DMS 273 treated with DMSO at 0.1 percent for 48 hours (cell line): ENCODE measurements at places on chromosomes 2 and 18.

DNA sequence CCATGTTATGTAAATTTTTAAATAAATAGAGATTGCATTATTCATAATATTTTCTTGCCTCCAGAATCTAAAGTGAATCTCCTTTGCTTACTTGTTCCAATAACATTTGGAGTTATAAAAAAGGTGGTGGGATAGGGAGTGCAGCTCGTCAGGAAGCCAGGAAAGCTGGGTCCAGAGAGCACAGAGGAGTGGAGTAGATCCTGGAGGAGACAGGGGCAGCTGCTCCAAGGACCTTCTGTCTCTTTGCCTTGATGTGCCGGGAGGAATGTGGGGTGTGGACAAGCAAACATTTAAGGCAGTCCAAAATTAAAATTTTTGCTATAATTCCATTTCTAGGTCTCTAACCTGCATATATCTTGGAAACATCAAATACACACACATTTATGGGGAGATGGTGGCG is 29.3 kb downstream of the HAUS1 start:
- no peak for DNase-seq

GRCh38 chr2:19819097-19820065 is 82.4 kb downstream of the TTC32 start:
- DNase-seq: no peak

GRCh38 chr2:118119158-118119727 is 31.0 kb downstream of the INSIG2 start:
- no peak for DNase-seq

DNA sequence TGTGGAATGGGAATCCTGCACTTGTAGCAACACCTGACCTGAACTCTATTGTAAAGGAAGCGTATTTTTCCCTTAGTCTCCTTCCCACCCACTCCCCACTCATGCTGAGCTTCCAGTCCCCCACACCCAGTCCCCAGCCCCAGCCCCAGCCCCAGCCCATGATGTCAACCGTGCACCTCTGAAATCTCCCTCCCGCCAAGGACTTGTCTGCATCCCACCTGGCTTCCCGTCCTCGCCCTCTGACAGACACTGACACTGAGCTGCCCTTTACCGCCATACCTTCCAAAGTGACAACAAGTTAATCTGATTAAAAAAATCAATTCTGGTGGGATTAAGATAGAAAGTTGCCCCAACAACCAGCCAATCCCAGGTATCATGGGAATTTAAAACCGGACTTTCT is 213.6 kb upstream of the CELF4 start:
- DNase-seq: no peak

DNA sequence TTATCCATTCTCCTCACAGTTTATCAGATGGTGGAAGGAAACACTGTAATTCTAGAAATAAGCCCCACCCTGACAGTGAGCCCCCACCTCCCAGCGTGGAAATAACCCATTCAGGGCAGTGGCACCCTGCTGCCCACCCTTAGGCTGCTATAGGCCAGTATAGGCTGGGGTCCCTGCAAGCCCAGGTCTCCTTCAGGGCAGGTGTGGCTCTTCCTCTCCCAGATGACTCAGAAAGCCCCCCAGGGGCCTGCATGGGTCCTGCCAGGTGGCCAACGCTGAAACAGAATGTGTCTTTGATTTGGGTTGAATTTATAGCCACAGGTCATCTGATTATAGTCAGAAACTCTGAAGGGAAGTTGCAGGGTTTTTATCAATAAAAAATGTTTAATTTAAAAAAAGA is 136.4 kb downstream of the SH3RF3 start:
- no peak for DNase-seq

DNA sequence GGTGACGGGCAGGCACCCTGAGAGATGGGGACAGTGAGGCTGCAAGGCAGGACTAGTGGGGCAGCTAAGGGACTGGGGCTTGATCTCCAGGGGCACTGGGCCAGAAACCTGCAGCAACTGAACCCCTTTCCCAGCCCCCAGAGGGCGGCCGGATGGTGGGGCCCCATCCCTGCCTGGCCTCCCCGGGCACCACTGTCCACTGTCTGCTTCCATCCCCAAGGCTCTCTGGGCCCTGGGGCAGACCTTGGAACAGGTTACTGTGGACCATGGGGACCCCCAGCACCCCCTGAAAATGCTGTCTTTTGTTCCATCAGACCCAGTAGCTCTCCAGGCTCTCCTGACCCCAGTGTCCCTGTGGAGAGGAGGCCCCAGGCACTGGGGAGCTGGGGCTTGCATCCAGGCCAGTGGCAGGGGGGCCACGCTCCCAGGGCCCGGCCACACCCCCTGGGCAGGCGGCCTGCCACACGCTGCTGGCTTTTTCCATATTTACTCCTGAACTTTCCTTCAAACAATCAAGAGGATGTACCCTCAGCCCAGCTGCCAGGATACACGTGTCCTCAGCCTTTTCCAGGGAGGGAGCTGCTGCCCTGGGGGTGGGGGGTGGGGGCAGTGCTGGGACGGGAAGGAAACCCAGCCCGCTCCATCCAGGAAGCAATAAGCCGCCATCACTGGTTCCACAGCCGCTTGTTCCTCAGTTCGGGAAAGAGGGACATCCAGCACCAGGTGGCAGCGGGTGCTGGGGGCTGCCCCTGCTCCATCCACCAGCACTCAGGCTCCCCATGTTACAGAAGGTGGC is 102.3 kb upstream of the ODC1 start:
- DNase-seq: no peak

- DNase-seq: no peak
These were observed 20.9 kb upstream of the AGFG1 start for GRCh38 chr2:227450926-227451654.

DNA sequence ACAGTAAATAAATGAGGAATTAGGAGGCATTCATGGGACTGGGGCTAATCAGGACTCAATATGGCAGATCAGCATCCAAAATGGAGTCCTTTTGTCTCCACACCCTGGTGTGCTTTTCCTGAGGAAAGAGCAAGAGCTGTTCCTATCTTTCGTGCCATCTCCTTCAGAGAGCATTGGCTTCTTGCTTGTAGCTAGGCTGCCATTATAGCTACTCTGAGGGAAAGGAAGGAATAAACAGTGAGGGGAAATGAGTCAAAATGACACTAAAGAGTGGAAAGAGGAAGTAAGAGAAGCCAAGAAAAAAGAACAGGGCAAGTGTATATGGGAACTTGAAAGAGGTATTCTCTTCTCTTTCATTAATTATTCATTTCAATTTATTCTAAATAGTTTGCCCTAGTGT is 8.4 kb upstream of the NMI start:
- DNase-seq: no peak

DNA sequence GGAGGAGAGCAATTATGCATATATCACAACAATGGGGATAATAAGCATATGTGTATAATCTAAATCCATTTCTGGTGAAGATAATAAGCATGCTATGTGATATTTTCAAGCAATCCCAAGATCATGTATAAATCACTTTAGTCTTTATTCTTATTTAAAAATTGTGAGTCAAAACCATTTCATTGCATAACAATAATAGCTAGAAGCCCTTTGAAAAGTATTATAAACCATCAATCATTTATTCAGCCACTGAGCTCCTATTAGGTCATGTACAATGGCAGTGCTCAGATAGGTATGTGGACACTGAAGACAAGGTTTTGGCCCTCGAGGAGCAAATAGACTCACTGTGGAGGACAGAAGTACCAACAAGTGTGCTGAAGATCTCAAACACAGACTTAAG is 113.1 kb downstream of the CDCA7 start:
- no peak for DNase-seq

DNA sequence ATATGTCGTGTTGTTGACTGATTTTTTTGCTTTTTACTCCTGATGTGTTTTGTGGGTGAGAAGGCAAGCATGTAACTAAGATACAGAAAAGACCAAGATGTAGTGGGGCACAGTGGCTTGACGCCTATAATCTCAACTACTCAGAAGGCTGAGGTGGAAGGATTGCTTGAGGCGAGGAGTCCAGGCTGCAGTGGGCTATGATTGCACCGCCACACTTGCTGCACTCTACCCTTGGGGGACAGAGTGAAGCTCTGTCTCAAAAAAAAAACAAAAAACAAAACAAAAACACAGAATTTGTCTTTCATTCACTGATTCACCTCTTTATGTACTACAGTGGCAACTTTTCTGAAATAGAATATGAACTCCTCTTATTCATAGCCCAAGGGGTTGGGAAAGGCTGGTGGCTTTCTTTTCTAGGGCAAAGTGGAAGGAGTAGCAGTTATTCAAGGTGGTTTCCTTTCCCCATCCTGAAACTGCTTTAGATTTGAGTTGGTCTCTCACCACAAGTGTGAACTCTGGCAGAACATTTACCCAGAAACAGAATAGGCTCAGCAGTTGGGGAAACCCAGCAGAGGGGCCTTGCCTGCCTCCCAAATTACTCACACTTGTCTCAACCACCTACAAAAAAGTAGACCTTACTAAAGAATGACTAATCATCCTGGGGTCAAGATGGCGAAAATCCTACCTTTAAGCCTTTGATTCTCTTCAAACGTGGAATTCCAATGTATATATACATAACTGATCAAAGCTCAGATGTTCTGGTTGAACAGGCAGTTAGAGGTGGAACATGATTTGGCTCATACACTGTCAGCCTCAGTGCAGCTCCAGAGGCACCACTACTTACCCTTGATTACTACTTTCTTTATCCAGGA is 6.5 kb downstream of the TANK start:
- DNase-seq: no peak

DNA sequence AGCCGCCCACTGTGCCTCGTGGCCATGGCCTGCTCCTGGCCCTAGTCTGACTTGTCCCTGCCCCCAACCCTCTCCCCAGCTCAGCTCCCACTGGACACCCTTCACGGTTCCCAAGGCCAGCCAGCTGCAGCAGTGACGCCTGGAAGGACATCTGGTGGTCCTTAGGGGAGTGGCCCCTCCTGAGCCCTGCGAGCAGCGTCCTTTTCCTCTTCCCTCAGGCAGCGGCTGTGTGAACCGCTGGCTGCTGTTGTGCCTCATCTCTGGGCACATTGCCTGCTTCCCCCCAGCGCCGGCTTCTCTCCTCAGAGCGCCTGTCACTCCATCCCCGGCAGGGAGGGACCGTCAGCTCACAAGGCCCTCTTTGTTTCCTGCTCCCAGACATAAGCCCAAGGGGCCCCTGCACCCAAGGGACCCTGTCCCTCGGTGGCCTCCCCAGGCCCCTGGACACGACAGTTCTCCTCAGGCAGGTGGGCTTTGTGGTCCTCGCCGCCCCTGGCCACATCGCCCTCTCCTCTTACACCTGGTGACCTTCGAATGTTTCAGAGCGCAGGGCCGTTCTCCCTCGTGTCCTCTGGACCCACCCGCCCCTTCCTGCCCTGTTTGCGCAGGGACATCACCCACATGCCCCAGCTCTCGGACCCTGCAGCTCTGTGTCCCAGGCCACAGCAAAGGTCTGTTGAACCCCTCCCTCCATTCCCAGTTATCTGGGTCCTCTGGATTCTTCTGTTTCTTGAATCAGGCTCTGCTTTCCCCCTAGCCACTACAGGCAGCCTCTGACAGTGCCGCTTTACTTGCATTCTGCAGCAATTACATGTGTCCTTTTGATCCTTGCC is 35.8 kb downstream of the ANO7 start:
- no peak for DNase-seq

GRCh38 chr18:22844190-22844589 is 88.9 kb upstream of the RBBP8 start:
- no peak for DNase-seq

GRCh38 chr2:127932199-127932876 is 46.6 kb upstream of the AMMECR1L start:
- no peak for DNase-seq

GRCh38 chr2:104701411-104701911 is 152.5 kb upstream of the POU3F3 start:
- no peak for DNase-seq

DNA sequence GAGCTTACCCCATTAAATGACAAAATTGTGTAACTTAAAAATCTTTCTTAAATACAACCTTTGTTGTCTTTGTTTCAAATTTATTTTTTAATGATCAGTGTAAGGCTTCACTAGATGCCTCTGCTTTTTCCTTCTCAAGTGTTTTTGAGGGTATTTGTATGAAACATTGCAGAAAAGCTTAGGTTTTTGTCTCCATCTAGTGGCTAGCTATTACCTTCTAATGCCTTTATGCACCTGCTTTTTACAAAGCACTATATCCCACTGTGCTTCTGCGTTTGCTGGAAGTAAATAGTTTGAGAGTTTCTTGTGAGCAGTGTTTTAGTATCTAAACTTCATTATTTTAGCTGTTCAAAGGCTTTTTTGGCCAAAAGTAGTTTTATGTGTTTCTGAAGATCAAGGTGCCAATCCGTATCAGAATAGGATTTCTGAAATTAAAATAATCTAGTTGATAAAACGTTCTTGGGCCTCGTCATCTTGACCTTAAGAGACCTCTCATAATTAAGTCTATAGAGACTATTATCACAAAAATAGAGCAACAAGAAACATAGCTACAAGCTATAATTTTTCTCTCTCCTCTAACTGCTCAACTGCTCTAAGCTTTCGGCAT is 47.0 kb downstream of the IWS1 start:
- DNase-seq: no peak

GRCh38 chr2:3148716-3149115 is 228.9 kb downstream of the EIPR1 start:
- DNase-seq: no peak

GRCh38 chr2:219954331-219954730 is 326.9 kb downstream of the SLC4A3 start:
- no peak for DNase-seq

- no peak for DNase-seq
These were observed 80.3 kb downstream of the XRCC5 start for GRCh38 chr2:216189410-216189809.

GRCh38 chr18:12770469-12771219 is 67.8 kb downstream of the PSMG2 start:
- no peak for DNase-seq

DNA sequence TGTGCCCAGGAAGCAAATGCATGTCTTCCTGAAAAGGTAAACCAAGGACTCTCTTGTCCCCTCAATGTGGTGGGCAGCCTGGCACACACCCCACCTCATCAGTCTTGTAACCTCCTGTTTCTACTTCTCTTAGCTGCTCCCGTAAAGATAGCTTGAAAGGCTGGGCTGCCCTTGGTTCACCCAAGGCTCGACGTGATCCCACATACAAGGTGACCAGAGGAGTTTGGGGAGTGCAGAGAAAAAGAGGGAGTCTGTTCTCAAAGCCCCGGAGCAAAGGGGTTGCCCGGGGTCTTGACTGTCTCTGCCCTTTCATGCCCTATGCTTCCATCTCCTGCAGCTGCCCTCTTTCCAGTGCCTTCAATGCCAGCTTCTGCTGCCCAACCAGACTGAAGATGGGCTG is 18.3 kb upstream of the FOSL2 start:
- DNase-seq: no peak

DNA sequence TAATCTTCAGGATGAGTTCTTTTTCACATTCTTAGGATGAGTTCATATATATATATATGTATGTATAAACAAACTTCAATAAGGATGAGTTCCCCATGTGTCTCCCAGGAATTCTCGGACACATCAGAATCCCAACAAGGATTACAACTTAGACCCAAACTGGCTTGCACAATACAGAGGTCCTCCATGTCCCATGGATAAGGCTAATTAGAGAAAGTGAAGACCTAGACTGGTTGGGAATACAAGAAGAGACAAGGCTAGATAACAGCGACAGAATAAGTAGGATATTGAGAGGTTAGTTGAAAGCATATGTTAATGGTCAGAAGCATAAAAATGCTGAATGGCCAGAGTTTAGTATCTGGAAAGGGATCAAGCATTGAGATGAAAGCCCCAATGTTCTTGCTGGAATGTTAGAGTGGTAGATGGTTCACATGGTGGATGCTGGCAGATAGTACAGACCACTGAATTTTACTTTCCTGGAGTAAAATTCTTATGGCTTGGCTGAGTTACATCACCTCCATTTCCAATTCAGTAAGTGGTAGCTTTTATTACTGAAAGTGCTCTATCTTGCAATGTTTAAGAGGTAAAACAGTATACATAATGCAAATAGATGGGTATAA is 154.9 kb upstream of the EPHA4 start:
- DNase-seq: no peak
